ENCODE measurements at places on chromosomes 1 and 21. TPM values are rescaled to one million over a fixed set of nuclear protein-coding genes. Genes with fewer than 3 reads are reported as not detected.

Gene MUTYH
- total RNA-seq: 33.7 TPM

- H3K4me3 ChIP-seq: no peak overlapping the region
- no peak overlapping the region for H3K27ac ChIP-seq
- no peak for DNase-seq
- no peaks in the 10 kb centered on the region for H3K4me1 ChIP-seq
Observed at GRCh38 chr1:143748906-143749305, 222.9 kb downstream of the FAM72C start.

- no peak for DNase-seq
- no peaks in the 10 kb centered on the region for H3K36me3 ChIP-seq
- no peak overlapping the region for H3K27ac ChIP-seq
Observed at GRCh38 chr1:6288665-6289064, 27.8 kb upstream of the GPR153 start.

Gene OR6K3
- total RNA-seq: not detected
